Dermis blood vessel endothelial cell (primary cell): ENCODE measurements at places on chromosomes 4 and X. TPM values are rescaled to one million over a fixed set of nuclear protein-coding genes. Genes with fewer than 3 reads are reported as not detected.

DNA sequence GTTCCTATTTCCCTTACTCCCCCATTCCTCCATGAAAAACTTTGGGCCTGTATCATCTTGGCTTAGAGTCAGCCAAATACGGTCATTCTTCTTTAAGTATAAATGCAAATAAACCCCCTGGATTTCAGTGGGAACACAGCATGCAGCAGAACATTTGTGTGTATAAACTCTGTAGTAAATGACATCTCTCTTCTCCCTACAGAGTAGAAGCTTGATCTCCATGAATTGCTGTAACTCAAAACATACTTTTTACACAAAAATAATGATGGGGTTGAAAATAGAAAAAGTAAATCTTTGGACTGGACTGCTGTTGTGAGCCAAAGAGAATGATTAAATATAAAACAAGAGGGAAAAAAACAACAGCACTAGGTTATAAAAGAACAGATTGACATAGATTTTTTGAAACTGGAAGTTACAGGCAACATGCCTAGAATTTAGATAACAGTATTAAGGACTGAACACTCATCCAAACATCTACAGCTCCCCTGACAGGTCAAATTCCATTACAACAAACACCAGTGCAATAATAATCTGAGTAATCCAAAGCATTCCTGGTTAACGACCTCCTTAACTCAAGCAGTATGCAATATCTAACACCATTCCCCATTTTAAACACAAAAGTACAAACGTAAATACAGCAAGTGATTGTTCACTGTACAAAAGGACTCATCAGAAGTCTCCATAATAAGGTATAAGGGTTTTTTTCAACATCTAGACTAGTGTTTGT is 30.7 kb downstream of the TSPAN5 start:
- peak; percentile 50 for DNase-seq

DNA sequence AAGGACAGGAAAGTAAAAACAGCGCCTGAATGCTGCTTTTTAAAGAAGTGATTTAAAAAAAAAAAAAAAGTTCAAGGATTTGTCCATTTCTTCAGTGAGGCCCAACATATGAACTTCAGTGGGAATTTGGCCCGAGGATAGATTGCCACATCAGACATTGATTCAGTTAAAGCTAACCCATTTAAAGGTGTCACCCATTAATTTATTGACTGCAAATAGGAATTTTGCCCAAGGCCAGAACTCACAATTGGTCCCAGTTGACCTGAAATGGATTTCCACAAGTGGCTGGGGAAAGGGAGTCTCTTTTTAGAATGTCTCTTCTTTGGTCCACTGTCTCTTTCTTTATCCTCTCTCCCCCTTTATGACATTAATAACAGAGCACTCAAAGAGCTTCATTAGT is 86.5 kb upstream of the RPL34 start:
- no peak for DNase-seq

The TEX11 gene
- not detected in 2 replicates for total RNA-seq

The VBP1 gene
- total RNA-seq: 69.6 and 79.0 TPM in 2 replicates

The HSFX1 gene
- total RNA-seq: 0.47 and 1.2 TPM in 2 replicates
